ENCODE measurements at places on chromosomes 5 and 9. TPM values are rescaled to one million over a fixed set of nuclear protein-coding genes. Genes with fewer than 3 reads are reported as not detected.
A peak's percentile ranks its signal among the peaks of the same experiment; 100 is the strongest.

- DNase-seq = no peak
- no peaks in the 10 kb centered on the region for H3K36me3 ChIP-seq
- H3K27ac ChIP-seq = no peak overlapping the region
- H3K4me3 ChIP-seq = no peak overlapping the region
- peaks cover 26% of the 10 kb centered on the region for H3K4me1 ChIP-seq
- peaks cover 15% of the 10 kb centered on the region for H3K27me3 ChIP-seq
Measured at GRCh38 chr5:6465831-6466790, 17.5 kb downstream of the UBE2QL1 start.

- H3K4me1 ChIP-seq = peaks cover 22% of the 10 kb centered on the region
- no peak overlapping the region for H3K27ac ChIP-seq
- no peak overlapping the region for H3K4me3 ChIP-seq
- peaks cover 24% of the 10 kb centered on the region for H3K36me3 ChIP-seq
Measured at GRCh38 chr5:43156388-43156787, 35.6 kb upstream of the NIM1K start.

The CNTFR gene
- total RNA-seq = 18.0 TPM

- no peak for DNase-seq
- no peaks in the 10 kb centered on the region for H3K27me3 ChIP-seq
- H3K27ac ChIP-seq = no peak overlapping the region
- H3K4me1 ChIP-seq = peaks cover 25% of the 10 kb centered on the region
- H3K36me3 ChIP-seq = peaks cover 14% of the 10 kb centered on the region
Measured at GRCh38 chr9:101324245-101324804, 60.5 kb downstream of the BAAT start.

The PIP5K1B gene
- total RNA-seq = 5.2 TPM

The FOCAD gene
- total RNA-seq = 37.1 TPM

The SLC1A3 gene
- total RNA-seq = 45.9 TPM

DNA sequence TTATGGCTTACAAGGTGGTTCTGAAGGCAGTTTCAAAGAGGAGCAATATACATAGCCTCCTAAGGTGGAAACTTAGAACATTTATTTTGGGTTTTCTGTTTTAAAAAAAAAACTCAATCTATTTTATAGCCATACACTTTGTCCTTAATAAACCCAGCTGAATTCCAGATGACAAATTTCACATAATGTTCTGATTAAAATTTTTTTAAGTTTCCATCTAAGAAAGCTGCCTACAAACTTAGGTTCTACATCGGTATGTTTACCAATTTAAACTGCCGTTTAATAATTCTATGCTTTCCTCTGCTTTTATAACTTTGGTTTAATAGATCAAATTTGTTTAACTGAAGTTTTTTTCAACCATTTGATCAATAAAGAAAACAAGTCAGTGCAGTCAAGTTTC is 12.5 kb downstream of the NR3C1 start:
- H3K4me1 ChIP-seq = peaks cover 31% of the 10 kb centered on the region
- DNase-seq = no peak
- H3K36me3 ChIP-seq = peaks cover 12% of the 10 kb centered on the region

- DNase-seq = no peak
- no peaks in the 10 kb centered on the region for H3K4me1 ChIP-seq
- peaks cover 6% of the 10 kb centered on the region for H3K36me3 ChIP-seq
- H3K27ac ChIP-seq = no peak overlapping the region
Measured at GRCh38 chr5:107435061-107435460, 235.7 kb downstream of the EFNA5 start.

DNA sequence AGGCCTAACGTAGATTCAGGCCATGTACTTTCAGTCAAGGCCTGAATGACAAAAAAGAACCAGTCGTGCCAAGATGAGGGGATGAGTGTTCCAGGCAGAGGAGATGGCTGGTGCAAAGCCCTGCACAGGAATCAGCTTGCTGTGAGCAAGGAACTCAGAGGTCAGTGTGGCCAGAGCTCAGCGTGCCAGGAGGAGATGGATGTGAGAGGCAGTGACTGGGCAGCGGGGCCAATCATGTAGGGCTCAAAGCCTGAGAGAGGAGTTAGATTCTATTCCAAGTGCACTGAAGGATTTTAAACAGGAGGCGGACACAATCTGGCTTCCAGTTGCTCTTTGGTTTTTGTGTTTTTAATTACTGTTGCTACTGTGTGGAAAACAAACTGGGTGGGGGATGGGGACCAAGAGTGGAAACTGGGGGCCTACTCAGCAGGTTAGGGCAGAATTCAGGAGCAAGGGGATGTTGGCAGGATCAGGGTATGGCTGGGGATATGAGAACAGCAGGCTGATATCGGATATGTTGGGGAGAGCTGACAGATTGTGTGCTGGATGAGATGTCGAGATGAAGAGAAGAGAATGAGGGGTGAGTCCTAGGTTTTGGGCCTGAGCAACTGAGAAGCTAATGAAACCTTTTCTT is 64.3 kb downstream of the ANGPTL2 start:
- no peaks in the 10 kb centered on the region for H3K36me3 ChIP-seq
- H3K27me3 ChIP-seq = no peaks in the 10 kb centered on the region
- H3K4me1 ChIP-seq = peaks cover 10% of the 10 kb centered on the region
- no peak for DNase-seq
- H3K4me3 ChIP-seq = no peak overlapping the region

- no peaks in the 10 kb centered on the region for H3K27me3 ChIP-seq
- no peaks in the 10 kb centered on the region for H3K36me3 ChIP-seq
- DNase-seq = no peak
- H3K4me1 ChIP-seq = peaks cover 7% of the 10 kb centered on the region
- no peak overlapping the region for H3K4me3 ChIP-seq
Measured at GRCh38 chr5:178476531-178476930, 113.7 kb downstream of the COL23A1 start.

DNA sequence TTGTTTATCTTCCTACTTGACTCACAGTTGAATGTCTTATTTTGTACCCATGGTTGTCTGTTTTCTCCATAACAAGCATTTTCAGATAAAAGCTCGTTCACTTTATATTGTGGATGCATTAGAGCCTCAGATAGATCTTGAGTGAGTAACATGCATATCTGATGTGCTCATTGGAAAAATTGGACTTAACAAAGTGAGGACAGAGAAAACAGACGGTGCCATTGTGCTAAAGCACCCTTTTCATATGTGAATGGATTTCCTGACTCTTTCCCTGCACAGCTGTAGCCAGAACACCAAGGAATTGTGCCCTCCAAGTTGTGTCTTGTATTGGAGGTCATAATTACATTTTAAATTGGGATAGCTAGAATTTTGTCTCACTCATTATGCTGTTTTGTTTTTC is 325.8 kb upstream of the MEF2C start:
- H3K36me3 ChIP-seq = no peaks in the 10 kb centered on the region
- no peaks in the 10 kb centered on the region for H3K27me3 ChIP-seq
- H3K27ac ChIP-seq = no peak overlapping the region
- H3K4me3 ChIP-seq = no peak overlapping the region
- DNase-seq = no peak

DNA sequence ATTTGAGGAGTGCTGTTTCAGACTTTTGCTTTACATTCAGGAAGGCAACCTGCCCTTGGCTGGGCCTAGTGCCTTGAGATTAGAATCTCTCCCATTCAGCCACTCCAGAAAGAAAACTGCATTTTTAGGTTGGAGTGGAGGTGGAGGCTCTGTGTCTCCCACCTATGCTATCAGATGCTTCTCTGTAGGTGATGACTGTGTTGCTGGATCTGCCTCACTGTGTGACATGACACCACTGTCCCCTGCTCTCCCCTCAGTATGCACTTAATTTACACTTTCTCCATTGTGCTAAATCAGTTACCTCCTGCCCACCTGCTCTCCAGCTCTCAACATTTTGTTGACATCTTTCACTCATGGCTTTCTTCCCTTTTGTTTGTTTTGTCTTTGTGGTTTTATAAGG is 265.8 kb downstream of the TENT4A start:
- DNase-seq = no peak
- peaks cover 11% of the 10 kb centered on the region for H3K4me1 ChIP-seq
- peaks cover 3% of the 10 kb centered on the region for H3K27me3 ChIP-seq
- no peaks in the 10 kb centered on the region for H3K36me3 ChIP-seq

GRCh38 chr5:61132559-61132958 is 29.7 kb downstream of the SMIM15 start:
- H3K4me3 ChIP-seq = no peak overlapping the region
- H3K4me1 ChIP-seq = peaks cover 10% of the 10 kb centered on the region
- peak overlapping the region; percentile 36 for H3K27ac ChIP-seq
- H3K36me3 ChIP-seq = no peaks in the 10 kb centered on the region
- no peaks in the 10 kb centered on the region for H3K27me3 ChIP-seq

- no peak overlapping the region for H3K27ac ChIP-seq
- no peak overlapping the region for H3K4me3 ChIP-seq
- H3K36me3 ChIP-seq = no peaks in the 10 kb centered on the region
Measured at GRCh38 chr5:32780508-32780919, 69.4 kb downstream of the NPR3 start.

DNA sequence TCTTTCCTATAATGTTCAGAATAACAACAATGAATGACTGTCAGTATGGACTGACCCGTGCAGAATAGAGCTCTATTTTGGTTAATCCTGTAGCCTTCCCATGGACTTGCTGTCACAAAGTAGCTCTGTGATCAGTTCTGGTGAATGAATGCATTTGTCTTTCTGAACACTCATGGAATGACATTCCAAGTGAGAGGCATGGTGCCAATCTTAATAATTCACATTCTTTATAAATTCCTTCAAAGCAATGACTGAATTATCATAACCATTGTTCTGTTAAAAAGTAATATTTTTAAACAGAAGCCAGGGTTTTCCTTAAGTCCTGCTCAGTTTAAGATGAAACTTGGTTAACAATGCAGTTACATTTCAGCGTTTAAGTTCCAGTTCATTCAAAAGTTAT is 360.5 kb downstream of the ICE1 start:
- peaks cover 22% of the 10 kb centered on the region for H3K36me3 ChIP-seq
- no peaks in the 10 kb centered on the region for H3K27me3 ChIP-seq
- peaks cover 28% of the 10 kb centered on the region for H3K4me1 ChIP-seq

The CARD6 gene
- 0.24 TPM for total RNA-seq

- peaks cover 4% of the 10 kb centered on the region for H3K27me3 ChIP-seq
- H3K36me3 ChIP-seq = peaks cover 6% of the 10 kb centered on the region
- no peak for DNase-seq
- H3K27ac ChIP-seq = no peak overlapping the region
- H3K4me1 ChIP-seq = no peaks in the 10 kb centered on the region
Measured at GRCh38 chr9:121902461-121903135, 190.5 kb downstream of the TTLL11 start.

DNA sequence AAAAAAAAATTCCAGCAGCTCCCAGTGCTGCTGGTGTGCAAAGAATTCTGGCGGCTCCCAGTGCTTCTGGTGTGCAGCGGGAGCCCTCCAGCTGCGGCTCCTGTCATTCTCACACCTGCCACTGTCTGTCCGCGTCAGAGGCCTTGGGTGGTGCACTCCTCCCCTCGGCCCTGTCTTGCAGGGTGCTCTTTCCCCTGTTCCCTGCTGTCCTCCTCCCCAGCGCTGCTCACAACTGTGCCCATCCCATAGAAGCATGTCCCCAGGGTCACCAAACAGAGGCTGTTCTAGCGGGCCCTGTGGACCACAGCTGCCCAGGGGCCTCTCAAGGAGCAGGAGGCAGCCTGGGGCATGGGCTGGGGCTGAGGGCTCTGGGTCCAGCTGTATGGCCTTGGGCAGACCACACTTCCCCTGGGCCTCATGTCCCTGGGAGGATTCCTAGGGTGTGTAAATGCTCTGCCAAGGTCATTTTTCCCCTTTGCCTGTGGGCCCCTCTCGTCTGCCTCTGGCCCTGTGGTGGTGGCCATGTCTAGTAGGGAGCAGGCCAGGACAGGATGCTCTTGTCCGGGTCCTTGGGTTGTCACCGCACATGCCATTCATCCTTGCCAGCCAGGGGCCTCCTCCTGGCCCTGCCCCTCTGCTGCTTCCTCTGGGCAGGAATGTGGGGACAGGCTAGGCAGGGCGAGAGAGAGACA is 68.2 kb downstream of the PHF2 start:
- H3K27me3 ChIP-seq = no peaks in the 10 kb centered on the region
- H3K4me1 ChIP-seq = no peaks in the 10 kb centered on the region
- 0 out of 2 replicates have a peak, but pooled peaks cover 2% of the 10 kb centered on the region for H3K36me3 ChIP-seq
- DNase-seq = peak; percentile 7
- H3K4me3 ChIP-seq = no peak overlapping the region

The CCL27 gene
- 1.0 TPM for total RNA-seq

DNA sequence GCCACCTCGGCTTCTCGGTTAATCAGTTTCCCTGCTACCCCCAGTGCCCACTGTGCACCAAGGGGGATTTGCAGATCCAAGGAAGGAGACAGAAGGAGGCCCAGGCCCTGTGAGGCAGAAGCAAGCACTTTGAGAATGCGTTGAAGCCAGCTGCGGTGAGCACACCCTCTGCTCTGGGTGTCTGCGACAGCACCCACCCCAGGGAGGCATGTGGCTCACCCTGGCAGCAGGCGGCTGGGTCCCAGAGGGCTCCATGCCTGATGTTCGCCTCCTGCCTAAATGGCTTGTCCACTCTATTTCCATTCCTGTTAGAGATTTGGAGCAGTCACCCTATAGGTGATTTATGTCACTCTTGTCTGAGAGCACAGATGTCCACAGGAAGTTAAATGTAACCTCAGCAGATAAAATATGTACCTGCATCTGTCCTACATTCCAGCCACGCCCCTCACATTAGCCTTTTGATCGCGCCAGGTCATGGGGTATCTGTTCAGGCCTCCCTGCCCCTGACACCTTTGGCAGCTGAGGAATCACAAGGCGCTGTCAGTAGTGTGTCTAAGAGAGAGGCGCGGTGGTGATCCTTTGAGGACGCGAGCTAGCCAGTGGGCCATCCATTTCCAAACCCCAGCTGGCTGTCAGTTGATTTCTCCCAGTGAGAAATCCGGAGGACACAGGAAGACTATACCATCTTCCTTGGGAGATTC is 28.1 kb downstream of the PTGES2 start:
- no peaks in the 10 kb centered on the region for H3K27me3 ChIP-seq
- peak overlapping the region; percentile 84 for H3K4me3 ChIP-seq
- no peak for DNase-seq
- H3K36me3 ChIP-seq = peaks cover 28% of the 10 kb centered on the region

The DBH gene
- 0.24 TPM for total RNA-seq

- H3K4me1 ChIP-seq = no peaks in the 10 kb centered on the region
- no peaks in the 10 kb centered on the region for H3K27me3 ChIP-seq
- DNase-seq = peak; percentile 10
Measured at GRCh38 chr5:464843-465590, 22.0 kb downstream of the EXOC3 start.

GRCh38 chr5:66597183-66597757 is 1.1 kb downstream of the MAST4 start:
- H3K4me3 ChIP-seq = peak overlapping the region; percentile 89
- H3K4me1 ChIP-seq = peaks cover 24% of the 10 kb centered on the region

GRCh38 chr5:82886911-82887310 is 190.3 kb downstream of the TMEM167A start:
- H3K36me3 ChIP-seq = peaks cover 5% of the 10 kb centered on the region
- no peak overlapping the region for H3K4me3 ChIP-seq
- H3K27ac ChIP-seq = no peak overlapping the region
- no peak for DNase-seq
- peaks cover 37% of the 10 kb centered on the region for H3K4me1 ChIP-seq

The COL15A1 gene
- 0.44 TPM for total RNA-seq

DNA sequence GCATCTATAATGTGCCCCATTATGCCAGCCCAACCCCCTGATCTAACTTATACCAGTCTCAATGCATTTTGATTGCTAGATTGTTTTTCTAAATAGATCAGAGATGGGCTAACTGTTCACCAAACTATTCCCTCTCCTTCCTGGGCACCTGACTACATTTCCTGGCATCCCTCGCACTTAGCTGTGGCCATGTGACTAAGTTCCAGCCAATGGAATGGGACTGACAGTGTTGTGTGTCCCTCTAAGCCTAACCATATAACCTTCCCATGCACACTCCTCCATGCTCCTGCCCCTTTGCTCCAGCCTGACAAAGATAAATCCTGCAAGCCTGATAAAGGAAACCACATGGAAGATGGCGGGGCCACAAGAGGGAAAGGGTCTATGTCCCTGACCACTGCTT is 12.3 kb upstream of the IFNK start:
- H3K27ac ChIP-seq = no peak overlapping the region
- peaks cover 9% of the 10 kb centered on the region for H3K4me1 ChIP-seq
- H3K4me3 ChIP-seq = no peak overlapping the region
- no peaks in the 10 kb centered on the region for H3K27me3 ChIP-seq
- peaks cover 8% of the 10 kb centered on the region for H3K36me3 ChIP-seq

Data from WTC11 (cell line).